ENCODE measurements at places on chromosomes 5 and 9.
A peak's percentile ranks its signal among the peaks of the same experiment; 100 is the strongest.

DNA sequence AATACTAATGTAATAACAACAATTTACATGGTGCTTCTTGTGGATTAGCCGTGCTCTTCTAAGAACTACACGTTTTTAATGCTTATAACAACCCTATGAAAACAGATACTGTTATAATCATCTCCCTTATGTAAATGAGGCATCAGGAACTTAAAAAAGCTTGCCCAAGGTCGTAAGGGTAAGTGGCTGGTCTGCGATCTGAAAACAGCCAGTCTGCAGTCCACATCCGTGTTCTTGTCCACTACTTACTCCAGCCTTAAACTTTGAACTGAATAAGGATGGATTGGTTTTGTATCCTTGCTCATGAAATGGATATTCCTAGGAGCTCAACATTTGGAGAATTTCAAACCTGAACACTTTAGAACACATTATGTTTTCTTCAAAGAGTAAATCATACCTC is 26.7 kb downstream of the PAM start:
- DNase-seq: no peak

GRCh38 chr5:170736966-170737365 is 46.6 kb upstream of the GABRP start:
- no peak for DNase-seq

DNA sequence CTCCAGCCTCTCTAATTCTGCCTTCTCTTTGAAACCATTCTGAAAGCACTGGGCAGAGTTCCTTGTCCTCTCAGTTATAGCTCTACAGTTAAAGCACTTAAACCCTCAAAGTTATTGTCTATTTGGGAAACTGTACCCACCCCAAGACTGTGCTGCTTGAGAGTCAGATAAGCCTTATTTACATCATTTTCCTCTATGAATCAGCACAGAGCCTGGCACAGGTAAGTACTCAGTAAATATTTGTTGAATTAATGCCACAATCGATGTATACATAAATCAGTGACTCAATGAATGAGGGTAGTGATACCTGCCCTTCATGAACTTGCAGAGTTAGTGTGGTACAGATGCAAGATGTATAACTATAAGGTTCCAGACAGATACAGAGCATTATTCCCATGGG is 549.4 kb upstream of the KLF4 start:
- no peak for DNase-seq

DNA sequence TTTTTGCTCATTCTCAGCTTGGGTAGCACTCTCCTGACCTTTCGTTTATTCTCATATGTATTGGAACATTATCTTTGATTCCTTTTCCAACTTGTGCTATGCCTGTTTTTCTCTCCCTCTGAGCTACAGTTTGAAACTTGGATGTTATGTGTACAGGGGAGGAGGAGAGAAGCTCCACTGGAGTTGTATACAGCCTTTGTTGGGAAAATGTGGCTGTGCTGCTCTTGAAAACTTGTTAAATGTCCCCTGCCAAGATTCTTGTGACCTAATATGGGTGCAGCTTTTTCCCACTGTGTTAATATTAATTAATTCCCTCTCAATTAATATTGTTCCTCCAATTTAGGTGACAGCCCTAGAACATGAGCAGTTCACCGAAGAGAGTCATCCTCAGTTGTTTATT is 235.4 kb downstream of the AOPEP start:
- DNase-seq: no peak

- no peak for DNase-seq
These were observed 11.6 kb upstream of the PRR16 start for GRCh38 chr5:120452471-120452870.

- DNase-seq: no peak
These were observed 38.8 kb downstream of the FNIP1 start for GRCh38 chr5:131757830-131758519.

- no peak for DNase-seq
These were observed 494.6 kb downstream of the GADD45G start for GRCh38 chr9:90099262-90099963.

DNA sequence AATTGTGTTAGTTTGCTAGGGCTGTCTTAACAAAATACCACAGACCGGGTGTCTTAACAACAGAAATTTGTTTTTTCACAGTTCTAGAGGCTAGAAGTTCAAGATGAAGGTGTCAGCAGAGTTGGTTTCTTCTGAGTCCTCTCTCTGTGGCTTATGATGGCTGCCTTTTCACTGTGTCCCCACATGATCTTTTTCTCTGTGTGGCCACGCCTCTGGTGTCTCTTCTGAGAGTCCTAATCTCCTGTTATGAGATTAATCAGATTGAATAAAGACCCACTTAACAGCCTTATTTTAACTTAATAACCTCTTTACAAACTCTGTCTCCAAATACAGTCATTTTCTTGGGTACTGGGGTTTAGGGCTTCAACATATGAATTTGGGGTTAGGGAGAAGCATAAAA is 561.1 kb downstream of the NR2F1-AS1 start:
- no peak for DNase-seq

DNA sequence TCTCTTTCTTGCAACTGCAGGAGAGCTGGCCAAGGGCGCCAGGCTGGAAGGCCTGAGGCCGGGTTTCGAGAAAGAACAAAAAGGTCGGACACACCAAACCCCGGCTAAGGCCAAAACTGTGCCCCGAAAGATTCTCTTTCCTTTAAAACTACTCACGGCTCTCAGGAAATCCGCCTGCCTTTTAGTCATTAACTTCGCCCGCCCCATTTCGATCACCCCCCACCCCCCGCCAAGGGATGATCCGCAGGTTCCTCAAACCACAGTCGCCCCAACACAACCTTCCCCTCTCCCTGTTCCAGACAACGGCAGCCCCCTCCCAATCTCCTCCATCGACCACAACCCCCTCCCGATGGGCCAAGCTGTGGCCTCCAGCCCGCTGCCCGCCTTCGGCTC is 536 bp downstream of the FEM1C start:
- DNase-seq: peak; percentile 12

DNA sequence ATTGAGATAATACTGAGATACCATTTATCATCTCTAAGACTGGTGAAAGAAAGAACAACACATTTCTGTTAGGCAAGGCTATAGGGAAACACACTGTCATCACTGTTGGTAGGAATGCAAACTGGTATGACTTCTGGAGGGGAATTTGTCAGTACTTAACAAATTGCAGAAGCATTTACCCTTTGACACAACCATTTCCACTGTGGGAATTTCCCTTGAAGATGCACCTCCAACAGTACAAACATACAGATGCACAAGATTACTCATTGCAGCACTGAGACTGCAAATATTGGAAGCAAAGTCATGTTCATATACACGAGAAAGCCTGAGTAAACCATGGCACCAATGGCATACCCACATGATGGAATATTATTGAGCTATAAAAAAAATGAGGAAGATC is 17.6 kb downstream of the GM2A start:
- no peak for DNase-seq

GRCh38 chr9:133423216-133423615 is 1.0 kb downstream of the ADAMTS13 start:
- no peak for DNase-seq

DNA sequence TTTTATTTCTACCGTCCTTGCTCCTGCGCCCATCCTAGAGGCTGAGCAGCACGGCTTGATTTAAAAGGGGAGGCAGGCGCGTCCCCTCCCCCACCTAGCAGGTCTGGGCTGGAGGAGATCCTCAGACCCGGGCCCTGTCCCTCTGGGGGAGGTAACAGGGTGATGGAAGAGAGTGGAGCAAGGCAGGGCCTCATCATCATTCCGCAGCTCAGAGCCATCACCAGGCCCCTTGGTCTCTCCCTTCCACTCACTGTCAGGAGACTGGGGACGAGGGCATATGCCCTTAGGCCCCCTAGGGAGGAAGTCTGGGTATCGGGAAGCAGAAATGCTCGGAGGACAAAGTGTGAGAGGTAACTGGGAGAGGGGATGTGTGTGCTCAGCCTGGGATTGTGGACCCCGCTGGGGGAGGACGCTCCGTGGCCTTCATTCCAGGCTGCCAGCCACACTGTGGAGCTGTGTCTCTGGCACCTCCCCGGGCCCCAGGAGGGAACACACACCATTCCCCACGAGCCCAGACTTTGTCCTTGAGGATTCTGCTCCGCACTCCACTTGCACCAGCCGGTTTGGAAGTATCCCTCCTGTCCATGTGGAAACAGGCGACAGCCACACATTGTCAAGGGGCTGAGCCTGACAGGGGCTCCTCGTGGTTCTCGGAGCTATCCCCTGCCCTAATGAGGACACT is 761 bp downstream of the REEP2 start:
- DNase-seq: no peak

DNA sequence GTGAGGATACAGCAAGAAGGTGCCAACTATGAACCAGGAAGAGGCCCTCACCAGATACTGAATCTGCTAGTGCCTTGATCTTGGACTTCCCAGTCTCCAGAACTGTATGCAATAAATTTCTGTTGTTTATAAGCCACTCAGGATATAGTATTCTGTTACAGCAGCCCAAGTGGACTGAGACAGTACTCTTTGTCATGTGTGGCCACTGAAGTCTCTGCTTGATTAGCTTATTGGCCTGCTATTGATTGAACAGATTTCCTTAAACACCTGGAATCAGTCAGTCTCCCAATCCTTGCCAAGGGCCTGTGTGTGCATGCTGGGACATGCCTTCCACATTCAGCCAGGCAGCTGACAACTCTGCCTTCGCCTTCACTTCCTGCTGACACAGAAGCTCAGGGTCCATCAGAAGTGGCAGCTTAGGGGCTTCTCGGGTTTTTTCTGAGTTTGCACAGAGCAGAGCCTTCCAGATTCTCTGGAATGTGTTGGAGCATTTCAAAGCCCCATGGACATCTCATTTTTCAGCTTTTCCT is 13.7 kb upstream of the ROR2 start:
- DNase-seq: no peak

- DNase-seq: no peak
These were observed 1.7 kb downstream of the MYMK start for GRCh38 chr9:133523106-133523505.

GRCh38 chr9:80059979-80060378 is 488.2 kb downstream of the TLE4 start:
- DNase-seq: no peak

- no peak for DNase-seq
These were observed 730 bp downstream of the WWC1 start for GRCh38 chr5:168291964-168292785.
